ENCODE measurements at places on chromosomes 12 and 14.

- DNase-seq: no peak
These were observed 12.2 kb upstream of the NR2C1 start for GRCh38 chr12:95085612-95086011.

GRCh38 chr12:15322164-15323061, at the start of gene PTPRO:
PTPRO (plus strand) TSS chr12:15322508.
- no peak for DNase-seq

- DNase-seq: no peak
These were observed 48.7 kb downstream of the NOS1 start for GRCh38 chr12:117312770-117313169.

DNA sequence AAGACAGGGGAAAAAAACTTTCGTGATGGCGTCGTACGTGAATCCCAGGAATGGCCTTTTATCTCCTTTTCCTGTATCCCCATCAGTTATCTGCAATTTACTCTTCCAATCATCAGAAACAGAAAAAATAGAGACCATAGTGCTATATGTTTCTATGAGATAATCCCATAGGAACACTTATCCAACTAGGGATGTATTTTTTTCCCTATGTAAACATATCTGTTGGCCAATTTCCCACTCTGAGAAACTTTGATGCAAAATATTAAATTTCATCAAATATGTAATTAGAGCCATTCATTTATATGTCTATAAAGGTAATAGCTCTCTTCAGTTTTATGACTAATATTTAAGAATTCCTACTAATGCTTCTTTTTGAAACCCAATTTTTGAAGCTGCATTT, at the start of gene OR4K13:
OR4K13 (minus strand) TSS at position 101 of the 400 bp plus-strand sequence. CDS start 1,280 bp downstream, outside the sequence.
- no peak for DNase-seq

- DNase-seq: no peak
These were observed 74.6 kb upstream of the PARP11 start for GRCh38 chr12:3947781-3948180.

All from mucosa of descending colon (tissue), 3 donors.